Suppressor macrophage treated with lipopolysaccharide for 1 hour (primary cell): ENCODE measurements at places on chromosomes 6 and 20.

GRCh38 chr20:32006841-32007786, 3.1 kb upstream of the CCM2L start:
- no peak for DNase-seq

DNA sequence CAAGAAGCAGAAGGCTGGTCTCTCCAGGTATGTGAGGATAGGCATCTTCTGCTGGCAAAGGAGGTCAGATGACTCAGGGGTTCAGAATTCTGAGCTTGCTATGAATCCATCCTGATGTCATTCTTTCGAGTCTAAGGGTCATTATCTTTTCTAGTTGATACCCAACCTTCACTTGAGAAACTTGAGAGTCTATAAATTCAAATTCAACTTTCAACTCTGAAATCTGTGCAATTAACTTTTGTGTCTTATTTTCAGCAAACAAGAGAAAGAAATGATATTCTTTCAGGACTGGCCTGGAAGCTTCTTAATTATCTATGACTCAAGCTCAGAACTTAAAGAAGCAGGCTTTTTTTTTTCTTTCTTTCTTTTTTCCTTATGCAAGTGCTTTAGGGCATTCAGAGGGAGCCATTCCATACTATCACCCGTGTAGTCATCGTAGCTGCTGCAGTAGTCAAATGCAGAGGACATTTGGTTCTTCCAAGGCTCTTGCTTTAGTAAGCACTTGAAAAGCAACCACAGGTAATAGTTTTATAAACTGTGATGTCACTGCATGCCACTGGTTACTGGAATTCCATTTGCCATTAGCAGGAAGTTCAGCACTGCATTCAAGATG, 93.0 kb downstream of the ADTRP start:
- no peak for DNase-seq

DNA sequence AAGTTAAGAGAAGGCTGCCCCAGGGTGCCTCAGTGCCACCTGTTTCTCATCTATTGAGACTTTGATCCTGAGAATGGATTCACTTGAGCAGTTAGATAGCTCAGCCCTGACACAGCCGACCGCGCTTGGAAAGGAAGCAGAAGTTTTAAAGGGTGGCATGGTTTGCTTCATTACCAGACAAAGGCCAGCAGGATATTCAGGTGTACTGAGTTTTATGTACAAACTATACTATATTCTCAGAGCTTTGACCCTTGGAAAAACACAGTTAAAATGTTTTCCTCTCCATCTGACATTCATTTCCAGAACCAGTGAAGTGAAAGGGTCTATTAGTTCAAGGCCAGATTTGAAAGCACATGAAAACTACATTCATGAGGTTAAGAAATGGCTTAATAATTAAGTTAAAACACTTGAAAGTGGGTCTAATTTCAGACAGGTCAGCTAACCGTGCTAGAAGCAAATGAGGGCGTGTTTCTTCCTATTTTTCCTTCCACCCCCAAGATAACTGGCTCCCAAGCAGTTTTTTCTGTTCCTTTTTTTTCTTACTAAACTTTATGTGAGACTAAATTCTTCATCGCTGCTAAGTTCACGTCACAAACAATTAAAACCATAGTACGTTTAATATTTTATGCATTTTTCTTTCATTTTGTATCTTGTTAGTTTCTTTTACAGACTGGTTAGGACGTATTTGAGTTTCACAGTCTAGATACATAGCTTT, 385.3 kb upstream of the SOX4 start:
- no peak for DNase-seq

DNA sequence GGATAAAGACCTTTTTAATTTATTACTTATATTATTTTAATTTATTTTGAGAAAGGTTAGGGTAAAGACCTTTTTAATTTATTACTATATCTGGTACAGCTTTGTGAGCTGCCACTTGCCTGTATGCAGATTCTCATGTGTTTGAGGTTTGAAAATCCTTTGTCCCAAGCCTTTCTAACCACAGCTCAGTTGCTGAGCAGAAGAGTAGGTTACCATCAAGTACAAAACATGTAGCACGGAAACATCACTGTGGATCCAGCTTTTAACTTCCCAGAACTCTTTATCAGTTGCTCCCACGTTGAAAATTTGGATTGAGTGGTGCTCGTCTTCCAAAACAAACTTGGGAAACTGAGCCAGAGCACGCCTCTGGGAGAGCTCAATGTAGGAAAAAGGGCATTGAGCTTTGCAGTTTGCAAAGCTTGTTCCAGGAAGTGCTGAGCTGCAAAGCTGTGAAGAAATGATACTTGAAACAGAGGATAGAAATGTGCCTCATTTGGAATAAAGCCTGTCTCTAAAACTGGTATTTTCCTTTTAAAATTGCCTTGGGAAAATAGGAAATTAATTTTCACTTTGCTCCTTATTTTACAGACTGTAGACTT, 89.0 kb downstream of the RREB1 start:
- DNase-seq: no peak

GRCh38 chr6:153117986-153118879, 12.8 kb downstream of the RGS17 start:
- peak; percentile 93 for DNase-seq

DNA sequence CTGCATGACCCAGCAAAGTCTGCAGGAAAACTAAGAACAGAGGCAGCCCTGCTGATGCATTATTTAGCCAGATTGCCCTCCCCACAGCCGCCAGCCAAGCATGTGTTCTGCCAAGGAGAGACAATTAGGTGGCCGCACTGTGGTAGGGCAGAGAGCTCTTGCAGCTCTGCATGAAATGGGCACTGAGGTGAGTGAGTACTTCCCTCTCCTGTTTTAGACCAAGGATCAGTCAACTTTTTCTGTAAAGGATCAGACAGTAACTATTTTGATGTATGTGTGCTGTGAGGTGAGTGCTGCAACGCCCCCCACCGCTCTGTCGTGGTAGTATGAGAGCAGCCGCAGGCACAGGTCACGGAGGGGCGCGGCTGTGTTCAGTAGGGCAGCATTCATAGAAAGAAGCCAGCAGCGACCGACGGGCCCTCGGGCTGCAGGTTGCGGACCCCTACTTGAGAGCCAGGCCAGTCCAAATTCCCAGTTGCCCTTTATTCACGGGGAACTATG, 23.8 kb upstream of the FAM50B start:
- no peak for DNase-seq

- no peak for DNase-seq
Observed at GRCh38 chr20:37326666-37327065, 19.3 kb upstream of the SRC start.

DNA sequence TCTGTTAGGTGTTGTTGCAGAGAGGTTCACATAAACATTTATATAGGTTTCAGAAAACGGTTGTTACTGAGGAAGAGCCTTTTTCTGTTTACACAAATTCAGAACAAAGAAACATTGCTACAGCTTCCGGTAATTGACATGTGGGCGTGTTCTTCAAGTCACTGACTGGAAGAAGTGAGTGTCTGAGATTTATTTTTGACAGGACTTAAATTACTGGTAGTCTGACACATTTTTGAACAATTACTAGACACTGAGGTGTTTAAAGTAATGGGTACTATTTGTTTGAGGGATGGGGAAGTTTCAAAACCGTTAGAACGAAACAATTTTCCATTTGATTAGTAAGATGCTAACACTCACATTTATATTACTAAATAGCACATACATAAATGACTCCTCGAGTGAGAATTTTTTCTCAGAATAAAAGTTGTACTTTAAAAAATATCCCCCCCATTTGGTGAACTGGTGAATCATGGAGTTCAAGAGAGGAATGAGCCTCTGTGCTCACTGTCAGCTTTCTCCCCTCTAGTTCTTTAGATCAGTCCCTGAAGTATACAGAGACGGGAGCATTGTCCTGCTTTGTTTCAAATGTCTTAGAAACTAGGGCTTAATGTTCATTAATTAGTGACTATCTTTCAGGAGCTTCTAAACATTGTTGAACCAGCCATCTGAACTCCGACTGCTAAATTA, 98.7 kb downstream of the TSHZ2 start:
- DNase-seq: peak; percentile 2

- no peak for DNase-seq
Observed at GRCh38 chr20:15675061-15675514, 898.2 kb downstream of the KIF16B start.

DNA sequence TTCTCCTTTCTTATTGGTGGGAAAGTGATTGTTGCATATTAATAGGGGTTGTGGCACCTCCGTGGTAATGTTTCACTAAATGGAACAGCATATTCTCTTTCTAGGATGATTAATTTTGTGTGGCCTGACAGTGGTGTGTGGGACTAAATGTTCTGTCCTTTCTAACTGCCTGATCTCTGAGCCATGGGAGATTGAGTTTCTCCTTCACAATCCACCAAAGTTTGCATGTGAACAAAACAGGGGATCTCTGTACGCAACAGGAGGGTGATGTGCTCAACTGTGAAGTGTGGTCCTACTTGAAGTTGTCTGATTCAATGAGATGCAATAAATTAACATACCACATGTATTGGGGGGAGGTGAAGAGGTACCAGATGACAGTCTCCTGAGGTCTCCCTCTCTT, 19.3 kb downstream of the BCAS1 start:
- no peak for DNase-seq

DNA sequence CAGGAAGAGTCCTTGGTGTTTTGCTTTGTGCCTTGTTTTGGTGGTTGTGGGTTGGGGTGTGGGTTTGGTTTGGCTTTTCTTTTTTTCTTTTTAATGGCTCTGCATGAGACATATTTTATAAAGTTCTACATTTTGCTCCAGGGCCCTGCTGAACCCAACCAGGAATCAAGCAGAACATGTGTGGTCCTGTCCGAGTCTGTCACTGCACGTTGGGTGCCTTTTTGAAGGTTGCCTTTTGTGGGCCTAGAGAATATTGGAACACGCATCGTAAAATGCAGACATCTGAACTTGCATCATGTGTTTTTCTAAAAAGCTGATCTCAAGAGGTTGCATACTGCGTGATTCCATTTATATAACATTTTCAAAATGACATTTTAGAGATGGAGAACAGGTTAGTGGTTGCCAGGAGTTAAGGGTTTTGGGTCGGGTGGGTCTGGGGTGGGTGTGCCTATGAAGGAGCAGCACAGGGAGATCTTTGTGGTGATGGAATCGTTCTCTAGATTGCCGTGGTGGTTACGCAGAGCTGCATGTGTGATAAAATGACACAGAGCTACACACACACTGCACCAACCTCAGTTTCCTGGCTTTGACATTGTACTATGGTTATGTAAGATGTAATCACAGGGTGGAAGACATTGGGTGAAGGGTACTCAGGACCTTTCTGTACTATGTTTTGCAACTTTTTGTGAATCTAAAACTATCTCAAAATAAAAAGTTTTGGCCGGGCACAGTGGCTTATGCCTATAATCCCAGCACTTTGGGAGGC, 80.2 kb downstream of the EYA2 start:
- no peak for DNase-seq

DNA sequence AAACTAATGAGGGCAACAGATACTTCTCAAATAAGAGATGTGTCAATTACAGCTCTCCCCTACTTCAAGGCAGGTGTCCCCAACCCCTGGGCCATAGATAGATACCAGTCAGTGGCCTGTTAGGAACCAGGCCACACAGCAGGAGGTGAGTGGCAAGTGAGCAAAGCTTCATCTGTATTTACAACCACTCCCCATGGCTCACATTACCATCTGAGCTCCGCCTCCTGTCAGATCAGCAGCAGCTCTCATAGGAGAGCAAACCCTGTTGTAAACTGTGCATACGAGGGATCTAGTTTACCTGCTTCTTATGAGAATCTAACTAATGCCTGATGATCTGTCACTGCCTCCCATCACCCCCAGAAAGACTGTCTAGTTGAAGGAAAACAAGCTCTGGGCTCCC, 422.1 kb downstream of the GJA1 start:
- DNase-seq: no peak

GRCh38 chr20:56574531-56575142, 41.6 kb downstream of the FAM209B start:
- DNase-seq: no peak

- peak; percentile 68 for DNase-seq
Observed at GRCh38 chr6:35240838-35241801, 18.4 kb upstream of the ZNF76 start.

DNA sequence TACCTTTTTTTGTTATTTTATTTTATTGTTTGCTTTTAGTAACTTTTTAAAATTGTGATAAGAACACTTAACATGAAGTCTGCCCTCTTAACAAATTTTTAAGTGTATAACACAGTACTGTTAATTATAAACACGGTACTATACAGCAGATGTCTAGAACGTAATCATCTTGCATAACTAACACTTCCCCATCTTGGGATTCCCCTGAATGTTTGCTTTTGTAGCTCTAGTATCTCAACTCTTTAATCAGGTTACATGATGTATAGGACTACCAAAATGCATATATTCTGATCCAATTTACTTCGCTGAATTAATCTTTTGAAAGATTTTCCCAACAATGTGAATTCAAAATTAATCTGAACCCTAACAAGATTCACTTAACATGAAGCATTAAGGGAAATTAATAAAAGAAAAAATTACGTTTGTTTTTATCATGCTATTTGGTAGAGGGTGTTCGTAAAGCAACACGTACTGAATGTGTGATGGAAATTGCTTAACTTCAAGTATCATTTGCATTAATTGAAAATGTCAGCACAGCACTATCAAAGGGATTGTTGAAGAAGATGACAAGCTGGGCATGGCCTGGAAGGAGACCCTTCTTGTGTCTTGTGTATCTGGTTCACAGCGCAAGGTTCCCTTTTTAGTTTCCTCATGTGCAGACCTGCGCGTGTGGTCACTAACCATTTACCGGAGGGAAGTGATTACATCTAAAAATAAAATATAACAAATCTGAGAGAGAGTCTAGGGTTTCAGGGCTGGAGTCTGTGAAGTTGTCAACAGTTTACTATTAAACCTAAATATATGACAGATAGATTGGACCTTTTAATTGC, 15.2 kb downstream of the COL19A1 start:
- DNase-seq: peak; percentile 39

- no peak for DNase-seq
Observed at GRCh38 chr6:138559143-138559542, 59.8 kb upstream of the NHSL1 start.

GRCh38 chr20:58545565-58546415, 30.6 kb upstream of the APCDD1L start:
- no peak for DNase-seq

- no peak for DNase-seq
Observed at GRCh38 chr6:84767526-84768201, 3.3 kb upstream of the TBX18 start.

DNA sequence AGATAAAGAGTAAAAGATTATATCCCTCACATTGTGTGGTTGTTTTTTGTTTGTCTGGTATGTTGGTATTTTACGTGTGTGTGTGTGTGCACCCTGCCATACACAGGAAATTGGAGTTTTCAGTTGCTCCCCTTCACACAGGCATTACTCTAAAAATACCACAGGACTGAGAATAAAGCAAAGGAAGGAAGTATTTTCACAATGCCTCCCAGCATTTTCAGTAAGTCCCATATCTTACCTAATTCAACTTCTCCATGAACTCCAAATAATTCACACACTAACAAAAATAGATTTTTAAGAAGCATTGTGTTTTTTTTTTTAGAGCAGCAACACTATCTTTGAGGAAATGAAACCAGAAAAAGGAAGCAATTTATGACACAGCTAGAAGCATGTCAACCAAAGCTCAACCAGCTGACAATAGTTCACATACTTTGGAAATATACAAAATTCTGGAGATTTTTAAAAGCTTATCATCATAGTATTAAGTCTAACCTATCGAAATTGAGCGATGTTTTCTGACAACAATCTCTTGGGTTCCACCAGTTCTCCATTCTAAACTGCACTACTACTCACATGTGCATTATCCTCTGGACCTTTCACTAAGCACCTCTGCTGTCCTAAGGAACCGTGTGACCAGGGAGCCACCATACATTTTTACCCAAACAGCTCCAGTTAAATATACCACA, 2.1 kb downstream of the UBE2J1 start:
- peak; percentile 94 for DNase-seq

- DNase-seq: peak; percentile 4
Observed at GRCh38 chr20:40294747-40295146, 394.3 kb downstream of the MAFB start.

GRCh38 chr6:5855787-5856470, 150.8 kb downstream of the NRN1 start:
- DNase-seq: no peak
